ENCODE measurements at places on chromosomes 1 and 21.
A peak's percentile ranks its signal among the peaks of the same experiment; 100 is the strongest.

GRCh38 chr1:200546577-200546976 lies 74.0 kb downstream of the KIF14 start:
- DNase-seq, result no peak

- no peak for DNase-seq
These were observed 34.5 kb upstream of the DIPK1A start for GRCh38 chr1:92995441-92996430.

GRCh38 chr1:43421976-43422750 lies 31.6 kb downstream of the HYI start:
- DNase-seq, result no peak

DNA sequence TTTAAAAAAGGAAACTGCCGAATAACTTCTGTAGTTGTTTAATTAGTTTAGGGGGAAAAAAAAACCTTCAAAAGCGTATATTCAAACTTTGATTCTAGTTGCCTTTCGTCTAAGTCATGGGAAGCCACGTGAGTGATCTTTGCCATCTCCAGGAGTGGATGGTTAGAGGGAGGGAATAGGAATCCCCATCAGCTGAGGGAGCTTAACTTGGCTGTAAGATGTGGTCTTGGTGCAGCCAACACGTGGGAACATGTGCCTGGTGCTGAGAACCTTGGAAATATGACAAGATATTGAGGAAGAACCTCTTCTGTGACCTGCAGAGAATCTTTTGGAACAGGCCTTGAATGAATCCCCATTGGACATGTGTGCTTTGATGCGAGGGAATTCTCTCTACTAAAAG lies 1.7 kb downstream of the BACE2 start:
- DNase-seq, result no peak

GRCh38 chr21:28899220-28899619 lies 93.5 kb downstream of the LTN1 start:
- no peak for DNase-seq

DNA sequence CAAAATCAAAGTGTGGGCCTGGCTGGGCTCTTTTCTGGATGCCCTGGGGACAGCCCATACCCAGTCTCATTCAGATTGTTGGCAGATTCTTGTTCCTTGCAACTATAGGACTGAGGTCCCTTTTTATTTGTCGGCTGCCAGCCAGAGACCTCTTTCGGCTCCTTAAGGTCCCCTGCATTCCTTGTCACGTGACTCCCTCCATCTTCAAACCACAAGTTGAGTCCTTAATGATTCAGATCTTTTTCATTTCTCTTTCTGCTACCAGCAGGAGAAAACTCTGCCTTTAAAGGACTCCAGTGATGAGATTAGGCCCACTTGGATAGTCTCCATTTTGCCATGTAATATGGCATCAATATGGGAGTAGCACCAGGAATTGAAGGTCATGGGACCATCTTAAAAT lies 48.6 kb downstream of the PATJ start:
- no peak for DNase-seq

GRCh38 chr1:85584264-85584781 lies 3.8 kb downstream of the CCN1 start:
- DNase-seq, result no peak

GRCh38 chr1:116360429-116361173 lies 12.4 kb upstream of the ATP1A1 start:
- DNase-seq, result peak; percentile 69

DNA sequence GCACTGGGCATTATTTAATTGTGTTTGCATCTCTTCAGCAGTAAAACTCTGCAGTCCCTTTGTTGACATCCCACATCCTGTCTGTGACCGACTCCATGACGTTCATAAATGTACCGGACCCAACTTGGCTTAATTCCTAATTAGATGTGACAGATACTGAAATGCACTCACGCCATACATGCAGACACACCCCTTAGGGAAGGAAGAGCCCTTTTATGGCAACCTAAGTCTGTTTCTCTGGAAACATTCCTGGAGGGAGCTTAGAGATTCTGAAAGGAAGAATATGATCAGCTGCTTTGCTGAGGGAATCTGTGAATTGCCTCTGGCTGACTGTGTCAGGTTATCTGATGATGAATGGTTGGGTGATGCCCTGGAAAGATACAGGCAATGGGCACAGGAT lies 33.4 kb downstream of the ADAMTS5 start:
- DNase-seq, result no peak

DNA sequence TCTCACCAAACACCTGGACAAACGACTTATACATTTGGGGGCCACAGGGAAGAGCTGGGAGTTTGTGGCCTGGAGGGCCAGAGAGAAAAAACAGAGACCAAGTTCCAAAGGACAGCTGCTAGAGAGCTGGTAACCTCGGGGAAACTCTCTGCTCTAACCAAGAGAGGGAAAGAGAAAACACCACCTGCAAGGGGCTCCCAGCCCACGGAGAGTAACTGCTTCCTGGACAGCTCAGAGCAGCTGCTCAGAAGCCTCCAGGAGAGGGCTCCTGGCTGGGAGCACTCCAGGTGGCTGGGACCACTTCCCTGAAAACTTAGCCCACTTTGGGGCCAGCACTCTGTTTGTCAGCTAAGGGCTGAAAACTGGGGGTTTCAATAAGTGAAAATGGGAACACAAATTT lies 154.8 kb upstream of the GRIK3 start:
- DNase-seq, result no peak

DNA sequence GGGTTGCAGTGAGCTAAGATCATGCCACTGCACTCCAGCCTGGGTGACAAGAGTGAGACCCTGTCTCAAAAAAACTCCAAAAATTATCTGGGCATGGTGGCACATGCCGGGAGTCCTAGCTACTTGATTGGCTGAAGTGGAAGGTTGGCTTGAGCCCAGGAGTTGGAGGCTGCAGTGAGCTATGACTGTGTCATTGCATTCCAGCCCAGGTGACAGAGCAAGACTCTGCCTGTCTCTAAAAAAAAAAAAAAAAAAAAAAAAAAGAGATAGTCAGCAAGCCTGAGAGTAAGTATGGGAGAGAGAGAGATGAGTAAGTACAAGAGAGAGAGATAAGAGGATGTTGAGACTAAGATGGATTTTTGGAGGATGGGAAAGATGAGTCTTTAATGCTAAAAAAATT lies 180.8 kb upstream of the CACYBP start:
- no peak for DNase-seq

- no peak for DNase-seq
These were observed 107.0 kb downstream of the PDE9A start for GRCh38 chr21:42760361-42760950.

DNA sequence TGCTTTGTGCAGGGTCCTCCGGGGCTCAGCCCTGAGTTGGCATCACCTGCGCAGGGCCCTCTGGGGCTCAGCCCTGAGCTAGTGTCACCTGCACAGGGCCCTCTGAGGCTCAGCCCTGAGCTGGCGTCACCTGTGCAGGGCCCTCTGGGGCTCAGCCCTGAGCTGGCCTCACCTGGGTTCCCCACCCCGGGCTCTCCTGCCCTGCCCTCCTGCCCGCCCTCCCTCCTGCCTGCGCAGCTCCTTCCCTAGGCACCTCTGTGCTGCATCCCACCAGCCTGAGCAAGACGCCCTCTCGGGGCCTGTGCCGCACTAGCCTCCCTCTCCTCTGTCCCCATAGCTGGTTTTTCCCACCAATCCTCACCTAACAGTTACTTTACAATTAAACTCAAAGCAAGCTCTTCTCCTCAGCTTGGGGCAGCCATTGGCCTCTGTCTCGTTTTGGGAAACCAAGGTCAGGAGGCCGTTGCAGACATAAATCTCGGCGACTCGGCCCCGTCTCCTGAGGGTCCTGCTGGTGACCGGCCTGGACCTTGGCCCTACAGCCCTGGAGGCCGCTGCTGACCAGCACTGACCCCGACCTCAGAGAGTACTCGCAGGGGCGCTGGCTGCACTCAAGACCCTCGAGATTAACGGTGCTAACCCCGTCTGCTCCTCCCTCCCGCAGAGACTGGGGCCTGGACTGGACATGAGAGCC lies 22.7 kb downstream of the COL6A1 start:
- DNase-seq, result no peak

DNA sequence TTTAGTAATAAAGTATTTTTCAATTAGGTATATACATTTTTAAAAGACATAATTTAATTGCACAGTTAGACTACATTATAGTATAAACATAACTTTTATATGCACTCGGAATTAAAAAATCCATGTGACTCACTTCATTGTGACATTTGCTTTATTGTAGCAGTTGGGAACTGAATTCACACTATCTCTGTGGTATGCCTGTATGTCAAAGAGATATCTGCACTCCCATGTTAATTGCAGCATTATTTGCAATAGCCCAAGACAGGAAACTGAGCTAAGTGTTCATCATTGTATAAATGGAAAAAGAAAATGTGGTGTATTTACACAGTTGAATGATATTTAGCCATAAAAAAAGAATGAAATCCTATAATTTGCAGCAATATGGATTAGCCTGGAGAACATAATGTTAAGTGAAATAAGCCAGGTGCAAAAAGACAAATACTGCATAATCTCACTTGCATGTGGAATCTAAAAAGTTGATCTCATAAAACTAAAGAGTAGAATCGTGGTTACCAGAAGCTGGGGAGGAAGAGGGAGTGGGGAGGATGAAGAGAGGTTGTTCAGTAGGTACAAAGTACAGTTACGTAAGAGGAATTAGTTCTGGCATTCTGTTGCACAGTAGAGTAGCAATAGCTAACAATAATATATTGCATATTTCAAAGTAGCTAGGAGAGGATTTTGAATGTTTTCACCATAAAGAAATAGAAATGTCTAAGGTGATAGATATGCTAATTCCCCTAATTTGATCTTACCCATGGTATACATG lies 64.8 kb downstream of the DPT start:
- DNase-seq, result no peak

DNA sequence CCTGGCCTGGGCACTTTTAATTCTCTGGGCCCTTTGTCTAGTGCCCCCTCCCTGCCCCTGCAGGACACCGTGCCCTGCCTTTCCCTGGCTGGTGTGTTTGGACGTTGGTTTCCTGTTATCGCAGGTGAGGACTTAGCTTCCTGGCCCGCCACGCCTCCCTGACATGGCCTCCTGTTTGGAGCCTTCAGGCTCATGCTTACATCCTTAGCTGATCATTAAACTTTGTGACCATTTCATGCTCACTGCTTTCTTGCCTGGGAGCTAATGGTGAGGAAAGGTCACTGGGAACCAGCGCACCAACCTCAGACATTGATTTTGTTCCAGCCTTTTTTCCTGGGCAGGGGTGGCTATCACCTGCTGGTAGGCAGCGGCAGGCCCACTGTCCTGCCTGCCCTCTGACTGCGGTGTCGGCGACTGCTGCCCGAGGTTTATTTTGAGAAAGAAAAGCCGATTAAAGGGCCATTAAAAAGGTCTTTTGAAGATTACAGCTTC lies 3.7 kb downstream of the PFKL start:
- no peak for DNase-seq

DNA sequence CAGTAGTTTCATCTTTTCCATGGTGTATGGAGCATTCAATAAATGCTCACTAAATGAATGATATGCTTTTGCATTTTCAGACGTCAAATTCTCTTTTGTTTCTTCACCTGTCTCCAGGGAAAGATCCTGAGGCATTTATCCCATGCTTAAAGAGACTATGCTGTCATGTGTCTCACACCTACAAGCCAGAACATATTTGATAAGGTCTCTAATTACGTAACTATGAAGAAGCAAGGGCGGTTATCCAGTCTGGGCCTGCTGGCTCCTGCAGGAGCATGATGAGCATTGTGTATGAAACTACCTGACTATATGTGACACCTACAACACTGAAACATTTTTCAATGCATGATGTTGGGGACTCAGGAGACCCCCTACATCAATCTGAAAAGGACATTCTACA lies 51.8 kb downstream of the FBXO42 start:
- no peak for DNase-seq

- peak; percentile 69 for DNase-seq
These were observed 167.5 kb upstream of the CAMK1G start for GRCh38 chr1:209416039-209416438.

GRCh38 chr1:60402216-60402615 lies 328.6 kb upstream of the C1orf87 start:
- no peak for DNase-seq

DNA sequence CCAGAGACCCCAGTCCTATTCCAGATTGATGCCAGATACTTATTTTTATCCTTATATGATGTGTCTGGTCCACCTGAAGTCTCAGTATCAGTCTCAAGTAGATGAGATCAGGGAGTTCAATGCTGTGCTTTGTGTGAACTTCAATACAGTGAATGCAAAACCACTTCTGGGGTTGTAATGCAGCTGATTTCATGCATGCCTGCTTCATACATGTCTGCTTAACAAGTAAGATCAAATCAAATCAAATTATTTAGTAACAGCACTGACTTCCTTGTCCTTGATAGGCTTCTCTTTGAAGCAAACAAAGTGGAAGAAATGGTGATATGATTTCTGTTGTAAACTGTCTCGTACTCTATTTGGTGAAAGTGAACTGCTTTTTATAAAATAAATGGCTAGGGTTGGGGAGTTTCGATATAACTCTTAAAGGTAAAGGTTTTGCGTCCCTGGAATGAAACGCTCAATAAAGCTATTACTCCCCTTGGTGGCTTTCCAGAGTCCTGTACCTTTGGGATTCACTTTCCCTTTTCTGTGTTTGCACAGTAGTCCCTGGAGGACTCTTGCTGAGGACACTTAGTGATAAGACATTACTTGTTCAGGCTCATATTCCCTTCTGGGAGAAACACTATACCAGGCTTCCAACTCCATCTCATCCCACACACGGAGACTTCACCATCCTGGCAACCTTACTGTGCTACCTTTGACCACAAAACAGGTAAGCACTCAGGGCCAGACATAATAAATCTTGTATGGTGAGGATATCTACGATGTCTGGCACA lies 59.3 kb downstream of the FH start:
- DNase-seq, result no peak

- no peak for DNase-seq
These were observed 24.1 kb downstream of the MROH9 start for GRCh38 chr1:170959385-170959784.

Data from suppressor macrophage treated with lipopolysaccharide for 1 hour (primary cell).